ENCODE measurements at places on chromosomes 3 and 15.

DNA sequence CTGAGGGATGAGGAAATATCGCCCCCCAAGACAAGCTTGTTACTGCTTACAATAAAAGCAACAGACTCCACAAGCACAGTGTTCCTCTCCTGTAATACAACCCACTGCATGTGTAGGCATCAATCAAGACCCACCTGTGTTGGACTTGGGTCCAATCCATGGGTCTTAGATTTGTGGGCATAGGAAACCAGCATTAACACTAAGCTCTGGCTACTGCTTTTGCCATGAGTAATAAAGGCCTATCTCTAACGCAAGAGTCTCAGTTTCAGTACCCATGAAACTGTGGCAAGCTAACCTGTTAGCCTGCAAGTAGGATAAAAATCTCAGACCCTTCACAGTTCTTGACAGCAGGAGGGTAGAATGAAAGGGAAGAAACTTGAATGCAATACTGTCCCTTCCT, 5.2 kb upstream of the EIF1B start:
- DNase-seq: no peak

GRCh38 chr3:46221938-46222337, 13.8 kb upstream of the CCR1 start:
- peak; percentile 18 for DNase-seq

DNA sequence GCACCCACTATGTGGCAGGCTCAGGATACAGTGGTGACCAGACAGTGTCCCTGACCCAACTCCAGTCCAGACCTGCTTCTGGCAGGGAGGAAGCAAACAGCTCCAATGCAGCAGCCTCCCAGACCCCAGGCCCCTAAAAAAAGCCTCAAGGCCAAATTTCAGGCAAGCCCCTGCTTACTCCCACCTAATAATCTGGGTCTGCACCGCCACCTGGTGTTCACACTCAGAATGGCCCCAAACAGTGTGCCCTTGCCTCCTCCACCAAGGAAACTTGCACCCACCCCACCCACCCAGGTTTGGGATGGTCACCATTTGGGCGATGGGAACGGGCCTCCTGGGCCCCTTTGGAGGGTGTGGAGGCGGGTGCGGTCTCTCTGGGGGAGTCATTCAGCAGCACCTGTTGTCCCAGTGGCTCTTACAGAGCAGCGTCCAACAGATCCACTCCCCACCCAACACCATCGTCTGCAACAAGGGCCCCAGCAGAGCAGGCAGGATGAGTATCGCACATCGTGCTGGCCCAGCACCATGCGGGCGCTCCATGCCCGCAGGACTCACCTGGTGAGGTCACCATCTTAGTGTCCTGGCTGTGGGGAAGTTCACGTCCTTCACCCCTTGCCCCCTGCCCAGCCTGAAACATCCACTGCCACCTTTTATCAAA, 17.3 kb downstream of the C3orf18 start:
- DNase-seq: no peak

DNA sequence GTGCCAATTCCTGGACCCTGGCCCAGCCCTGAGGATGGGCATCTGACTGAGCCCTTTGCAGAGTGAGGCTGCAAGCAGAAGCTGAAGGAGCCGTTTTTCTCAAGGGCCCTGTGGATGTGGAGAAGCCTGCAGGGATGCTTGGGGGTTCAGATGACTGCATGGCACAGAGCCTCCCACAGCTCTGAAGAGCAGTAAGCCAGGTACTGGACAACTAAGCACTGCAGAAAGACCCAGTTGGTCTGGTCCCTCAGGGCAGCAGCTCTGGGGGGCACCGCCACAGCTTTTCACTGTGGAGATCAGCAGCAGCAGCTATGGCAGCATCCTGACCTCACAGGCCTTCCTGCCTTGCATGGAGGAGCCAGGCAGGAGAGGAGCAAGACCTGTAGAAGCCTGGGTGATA, 67.6 kb downstream of the CRYGS start:
- no peak for DNase-seq

DNA sequence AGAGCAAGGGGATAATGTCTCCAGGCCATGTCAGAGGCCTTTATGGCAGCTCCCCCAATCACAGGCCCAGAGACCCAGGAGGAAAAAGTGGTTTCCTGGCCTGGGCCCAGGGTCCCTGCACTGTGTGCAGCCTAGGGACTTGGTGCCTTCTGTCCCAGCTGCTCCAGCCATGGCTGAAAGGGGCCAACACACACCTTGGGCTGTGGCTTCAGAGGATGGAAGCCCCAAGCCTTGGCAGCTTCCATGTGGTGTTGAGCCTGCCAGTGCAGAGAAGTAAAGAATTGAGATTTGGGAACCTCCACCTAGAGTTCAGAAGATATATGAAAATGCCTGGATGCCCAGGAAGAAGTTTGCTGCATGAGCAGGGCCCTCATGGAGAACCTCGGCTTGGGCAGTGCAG, 18.1 kb upstream of the TP63 start:
- DNase-seq: no peak

DNA sequence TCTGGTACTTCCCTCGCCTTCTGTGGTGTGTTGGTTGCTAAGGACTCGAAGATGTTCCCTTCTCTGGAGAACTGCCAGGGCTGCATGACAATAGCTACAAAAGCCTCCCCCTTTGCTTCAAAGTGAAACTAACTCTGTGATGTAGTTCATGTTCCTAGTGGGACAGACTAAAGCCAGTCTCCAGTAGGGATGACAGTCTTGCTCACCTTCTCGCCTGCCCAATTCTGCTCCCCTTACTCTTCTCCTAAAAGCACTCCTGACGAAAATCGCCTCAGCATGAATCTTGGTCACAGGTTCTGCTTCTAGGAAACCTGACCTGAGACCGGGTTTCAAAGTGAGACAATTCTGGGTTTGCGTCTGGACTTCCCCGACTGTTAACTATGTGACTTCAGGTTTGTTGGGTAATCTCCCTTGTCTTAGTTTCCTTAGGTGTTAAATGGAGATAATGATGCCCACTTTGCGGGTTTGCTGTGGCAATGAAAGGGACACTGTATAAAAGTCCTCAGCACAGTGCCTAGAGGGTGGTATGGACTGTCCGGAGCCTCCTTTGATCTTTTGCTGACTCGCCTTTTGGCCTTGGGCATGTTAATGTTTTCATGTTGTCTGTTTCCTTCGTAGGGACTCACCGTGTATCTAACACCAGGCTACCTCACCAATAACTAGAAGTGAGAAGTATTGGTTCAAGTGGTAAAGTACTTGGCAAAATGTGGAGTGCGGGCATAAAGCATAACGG, 24.9 kb upstream of the THRB start:
- DNase-seq: peak; percentile 82

DNA sequence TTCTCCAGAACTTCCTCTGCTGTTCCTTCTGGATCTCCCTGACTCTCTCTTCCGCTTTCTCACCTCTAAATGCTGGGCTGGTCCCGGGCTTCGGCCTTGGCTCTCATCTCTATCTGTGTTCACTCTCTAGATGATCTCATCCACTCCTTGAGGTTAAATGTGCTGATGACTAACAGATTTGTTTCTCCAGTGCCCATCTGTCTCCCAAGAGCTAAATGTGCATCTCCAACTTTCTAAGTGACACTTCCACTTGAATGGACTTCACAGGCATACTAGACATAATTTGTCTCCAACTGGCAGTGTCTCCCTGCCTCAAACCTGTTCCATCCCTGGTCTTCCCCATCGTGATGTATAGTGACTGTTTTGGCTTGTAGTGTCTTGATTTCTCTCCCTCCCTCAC, 95.3 kb downstream of the ITPR1 start:
- no peak for DNase-seq

DNA sequence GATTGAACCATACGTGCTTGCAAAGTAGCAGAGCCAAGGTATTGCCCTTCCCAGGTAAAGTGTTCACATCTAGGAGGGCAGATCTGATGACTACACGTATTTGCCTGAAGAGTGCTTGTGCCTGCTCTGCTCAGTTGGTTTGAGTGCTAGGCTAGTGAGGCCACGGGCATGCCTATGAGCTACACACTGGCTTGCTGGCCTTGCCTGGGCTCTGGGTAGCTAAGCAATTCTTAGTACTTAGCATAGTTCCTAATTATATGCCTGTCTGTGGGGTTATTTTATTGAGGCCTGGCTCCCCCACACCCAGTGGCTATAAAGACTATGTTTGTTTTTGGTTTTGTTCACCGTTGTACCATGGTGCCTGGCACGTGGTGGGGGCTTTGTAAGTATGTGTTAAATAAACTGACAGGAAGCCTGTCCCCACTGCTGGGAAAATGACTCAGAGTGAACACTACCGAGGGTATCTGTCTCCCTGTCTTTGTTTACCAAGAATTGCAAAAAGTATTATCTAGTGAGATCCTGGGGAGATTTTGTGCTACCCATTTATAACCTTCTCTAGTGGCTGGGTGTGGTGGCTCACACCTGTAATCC, 72.1 kb upstream of the ETV5 start:
- no peak for DNase-seq

DNA sequence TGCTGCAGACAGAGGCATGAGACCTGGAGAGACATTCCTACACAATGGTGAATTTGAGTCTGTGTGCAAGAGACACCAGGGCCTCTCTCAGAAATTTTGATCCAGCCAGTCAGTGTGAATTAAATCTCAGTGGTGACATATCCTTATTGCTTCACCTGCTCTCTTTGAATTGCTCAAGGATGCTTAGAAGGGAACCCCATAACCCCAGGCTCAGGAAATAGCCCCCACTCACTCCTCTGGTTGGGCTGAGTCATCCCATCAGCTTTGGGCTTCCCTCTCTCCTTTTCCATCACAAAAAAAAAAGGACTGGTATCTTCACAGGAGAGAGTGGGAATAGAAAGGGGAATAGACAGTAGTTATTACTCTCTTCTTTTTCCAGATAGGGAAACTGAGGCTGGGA, 33.0 kb upstream of the LARS2 start:
- no peak for DNase-seq

DNA sequence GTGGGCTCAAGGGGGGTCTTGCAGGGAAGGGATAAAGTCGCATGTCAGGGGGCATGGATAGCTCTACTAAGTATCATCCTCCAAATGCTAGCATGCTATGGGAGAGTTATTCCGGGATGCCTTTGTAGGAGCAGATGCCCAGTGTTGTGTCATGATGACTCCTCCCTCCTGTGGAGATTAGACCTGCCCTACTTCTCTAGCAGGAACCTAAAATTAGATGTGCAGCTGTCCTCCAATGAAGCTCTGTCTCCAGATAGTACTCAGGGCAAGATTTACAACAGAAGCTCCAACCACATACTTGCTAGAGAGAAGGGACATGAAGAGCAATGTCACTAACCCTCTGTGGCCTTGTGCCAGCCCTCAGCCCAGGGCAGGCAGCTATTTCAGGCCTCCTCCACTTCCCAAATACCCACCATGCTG, 82.5 kb downstream of the AGBL1 start:
- DNase-seq: no peak

GRCh38 chr15:89194608-89195007, 26.8 kb downstream of the RLBP1 start:
- DNase-seq: no peak

DNA sequence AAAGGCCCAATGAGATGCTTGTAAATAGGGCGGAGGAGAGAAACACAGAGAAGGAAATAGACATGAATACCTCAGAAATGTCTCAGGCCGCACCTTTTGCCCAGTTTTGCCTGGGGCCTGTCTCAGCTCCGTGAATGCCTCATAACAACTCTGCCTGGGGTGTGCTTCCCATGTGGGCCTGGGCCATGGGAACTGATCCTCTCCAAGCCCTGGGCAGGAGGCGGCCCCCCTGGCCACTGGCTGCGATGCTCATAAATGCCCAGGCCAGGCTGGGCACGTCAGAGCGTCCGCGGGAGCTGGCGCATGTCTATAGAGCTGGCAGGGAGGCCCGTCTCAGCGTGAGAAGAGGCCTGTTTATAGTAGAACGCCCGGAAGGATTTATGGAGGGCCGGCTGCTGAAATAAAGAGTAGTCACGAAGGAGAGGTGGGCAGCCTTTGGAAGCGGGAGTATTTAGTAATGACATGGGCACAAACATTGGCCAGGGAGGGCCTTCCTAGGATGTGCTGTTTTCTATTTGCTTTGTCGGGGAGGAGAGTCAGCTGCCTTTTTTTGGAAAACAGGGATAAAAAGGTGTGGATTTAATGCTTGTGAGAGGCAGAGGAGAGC, 85.9 kb upstream of the IGF1R start:
- no peak for DNase-seq

GRCh38 chr3:116240261-116240660, 205.0 kb downstream of the LSAMP start:
- DNase-seq: no peak

DNA sequence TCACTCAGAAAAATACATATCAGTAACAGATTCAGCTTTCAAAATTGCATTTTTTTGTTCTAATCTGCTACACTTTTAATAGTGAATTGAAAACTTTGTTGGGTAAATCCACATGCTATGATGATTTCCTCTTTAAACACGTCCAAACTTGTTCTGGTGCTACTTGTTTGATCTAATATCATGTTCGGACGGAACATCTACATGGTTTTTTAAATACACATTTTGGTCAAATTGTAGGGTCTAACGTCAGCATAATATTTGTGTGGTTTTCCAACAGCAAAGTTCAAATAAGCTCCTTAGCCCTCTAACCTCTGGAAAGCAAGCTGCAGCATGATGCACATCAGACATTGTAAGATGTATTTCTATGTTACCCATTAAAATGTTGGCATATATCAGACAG, 98.5 kb upstream of the OSTN start:
- no peak for DNase-seq

GRCh38 chr3:30620402-30621360, 14.3 kb downstream of the TGFBR2 start:
- DNase-seq: no peak

GRCh38 chr3:185789134-185789533, 35.7 kb downstream of the IGF2BP2 start:
- no peak for DNase-seq

DNA sequence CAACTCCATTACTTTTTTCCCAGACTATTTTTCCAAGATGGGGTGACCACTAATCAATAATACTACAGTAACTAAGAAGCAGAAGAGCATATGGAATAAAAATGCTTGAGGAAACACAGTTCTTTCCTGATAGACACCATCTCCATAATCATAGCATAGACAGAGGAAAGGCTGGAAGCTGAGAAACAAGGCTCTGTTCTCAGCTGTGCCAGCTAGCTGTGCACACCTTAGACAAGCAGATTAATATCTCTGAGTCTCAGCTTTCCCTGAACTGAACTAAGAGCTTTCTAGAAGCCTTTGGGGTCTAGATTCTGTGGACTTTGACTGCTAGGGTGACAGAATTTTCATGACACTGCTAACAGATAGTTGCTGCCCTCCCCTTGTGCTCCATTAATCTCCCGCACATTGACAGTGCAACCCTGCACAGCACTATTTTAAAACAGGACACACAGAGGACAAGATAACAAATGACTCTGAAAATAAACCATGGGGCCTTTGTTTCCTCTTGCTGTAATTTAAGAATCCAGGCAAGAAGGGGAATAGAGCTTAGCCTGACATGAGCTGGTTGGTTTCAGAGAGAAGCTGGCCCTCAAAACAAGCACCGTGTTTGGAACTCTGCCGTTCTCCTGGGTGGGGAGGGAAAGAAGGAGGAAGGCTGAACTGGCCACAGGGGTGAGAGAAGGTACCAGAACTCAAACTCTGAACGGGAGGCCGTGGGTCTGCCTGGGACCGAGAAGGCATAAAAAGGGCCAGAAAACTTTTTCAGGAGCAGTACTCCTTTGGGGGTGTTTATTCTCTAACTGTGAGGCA, 67.4 kb downstream of the ATP13A5 start:
- DNase-seq: no peak
